HT1080 (cell line): ENCODE measurements at places on chromosomes 1 and 21.

DNA sequence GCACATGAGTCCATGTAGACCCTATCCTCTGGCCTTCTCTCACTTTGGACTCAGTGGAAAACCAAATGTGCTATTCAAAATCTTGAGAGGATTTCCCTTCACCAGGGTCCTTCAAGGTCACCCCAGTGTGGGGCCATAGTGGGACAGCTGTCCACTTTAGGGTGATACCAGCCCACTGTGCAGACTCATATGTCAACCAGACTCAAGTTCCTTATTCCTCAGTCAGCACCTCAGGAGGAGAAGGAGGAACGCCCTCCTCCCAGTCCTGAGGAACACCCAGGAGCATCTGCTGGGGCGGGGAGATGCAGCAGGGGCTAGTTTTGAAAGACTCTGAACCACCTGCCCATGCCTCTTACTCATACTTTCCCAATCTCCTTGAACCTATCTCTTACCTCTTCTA is 340.9 kb downstream of the MATN1 start:
- no peak for DNase-seq

DNA sequence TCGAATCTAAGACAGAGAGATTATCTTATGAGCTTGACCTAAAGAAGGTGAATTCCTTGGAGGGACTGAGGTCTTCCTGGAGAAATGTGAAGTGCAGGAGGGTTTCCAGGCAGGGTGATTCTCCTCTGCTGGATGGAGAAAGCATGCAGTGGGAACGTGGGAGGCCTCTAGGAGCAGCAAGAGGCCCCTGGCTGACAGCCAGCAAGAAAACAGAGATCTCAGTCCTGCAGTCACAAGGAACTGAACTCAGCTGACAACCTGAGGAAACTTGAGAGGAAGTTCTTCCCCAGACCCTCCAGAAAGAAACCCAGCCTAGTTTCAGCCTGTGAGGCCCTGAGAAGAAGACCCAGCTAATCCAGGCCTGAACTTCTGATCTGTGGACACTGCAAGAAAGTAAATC is 345.9 kb downstream of the FAM72C start:
- DNase-seq = no peak

DNA sequence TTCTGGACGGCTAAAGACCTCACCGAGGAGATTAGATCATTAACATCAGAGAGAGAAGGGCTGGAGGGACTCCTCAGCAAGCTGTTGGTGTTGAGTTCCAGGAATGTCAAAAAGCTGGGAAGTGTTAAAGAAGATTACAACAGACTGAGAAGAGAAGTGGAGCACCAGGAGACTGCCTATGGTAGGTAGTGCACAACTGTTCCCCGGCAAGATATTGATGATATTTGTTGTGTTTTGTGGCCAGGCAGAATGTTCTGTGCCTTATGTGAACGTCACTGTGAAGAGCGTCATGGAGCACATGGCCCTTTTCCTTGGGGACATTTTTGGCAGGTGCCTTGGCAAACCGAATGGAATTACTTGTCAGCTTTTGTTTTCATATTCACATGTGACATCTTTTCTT is 191.7 kb downstream of the DISC1 start:
- no peak for DNase-seq

DNA sequence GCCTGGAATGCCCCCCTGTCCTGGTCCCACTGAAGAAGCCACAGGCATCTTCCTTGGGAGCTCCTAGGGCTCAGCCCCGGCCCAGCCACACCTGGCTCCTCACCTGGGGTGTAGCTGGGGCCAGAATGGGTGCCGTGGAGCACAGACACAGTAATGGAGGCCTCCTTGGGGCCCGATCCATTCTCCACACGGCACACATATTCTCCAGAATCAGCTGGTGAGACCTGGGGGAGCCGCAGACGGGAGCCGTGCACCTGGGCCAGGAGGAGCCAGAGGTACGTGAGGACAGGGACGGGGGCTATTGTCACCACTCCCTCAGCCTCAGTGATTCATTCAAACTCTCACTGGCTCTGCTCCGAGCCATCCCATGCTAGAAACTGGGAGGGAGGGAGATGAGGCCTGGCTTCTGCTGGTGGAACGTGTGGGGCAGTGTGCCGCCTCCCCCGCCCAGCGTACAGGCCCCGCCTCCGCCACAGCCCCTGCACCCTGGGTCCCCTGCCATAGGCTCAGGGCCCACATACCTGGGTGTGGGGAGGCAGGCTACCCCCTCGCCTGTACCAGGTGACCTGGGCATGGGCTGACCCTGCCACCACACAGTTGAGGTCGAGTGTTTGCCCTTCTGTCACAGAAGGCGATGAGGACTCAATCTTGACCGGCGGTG is 42.2 kb downstream of the LDLRAD2 start:
- no peak for DNase-seq

DNA sequence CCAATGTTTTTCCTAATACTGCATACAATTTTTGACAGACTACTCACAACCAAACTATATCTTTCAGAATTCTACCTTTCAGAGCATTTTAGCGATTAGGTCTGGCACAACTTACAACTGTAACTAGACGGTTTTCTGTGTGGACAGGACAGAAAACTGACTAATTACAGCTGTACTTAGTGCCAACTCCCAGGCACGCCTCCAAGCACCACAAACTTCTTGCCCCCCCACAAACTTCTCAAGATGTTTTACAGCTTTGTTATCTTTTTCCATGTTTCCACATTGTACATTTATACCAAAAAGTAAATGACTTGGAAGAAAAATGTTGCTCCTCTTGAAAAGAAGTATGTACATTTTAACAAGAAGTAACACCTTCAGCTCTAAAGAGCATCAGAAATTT is 13.8 kb downstream of the LYST start:
- no peak for DNase-seq
